Adipocyte (in vitro differentiated cells): ENCODE measurements at places on chromosomes 5 and 9.
A peak's percentile ranks its signal among the peaks of the same experiment; 100 is the strongest.

- peak; percentile 43 for DNase-seq
Observed at GRCh38 chr9:7058473-7058872, 300.7 kb downstream of the KDM4C start.

GRCh38 chr5:38420691-38421390, 135.6 kb downstream of the LIFR start:
- peak; percentile 85 for DNase-seq

DNA sequence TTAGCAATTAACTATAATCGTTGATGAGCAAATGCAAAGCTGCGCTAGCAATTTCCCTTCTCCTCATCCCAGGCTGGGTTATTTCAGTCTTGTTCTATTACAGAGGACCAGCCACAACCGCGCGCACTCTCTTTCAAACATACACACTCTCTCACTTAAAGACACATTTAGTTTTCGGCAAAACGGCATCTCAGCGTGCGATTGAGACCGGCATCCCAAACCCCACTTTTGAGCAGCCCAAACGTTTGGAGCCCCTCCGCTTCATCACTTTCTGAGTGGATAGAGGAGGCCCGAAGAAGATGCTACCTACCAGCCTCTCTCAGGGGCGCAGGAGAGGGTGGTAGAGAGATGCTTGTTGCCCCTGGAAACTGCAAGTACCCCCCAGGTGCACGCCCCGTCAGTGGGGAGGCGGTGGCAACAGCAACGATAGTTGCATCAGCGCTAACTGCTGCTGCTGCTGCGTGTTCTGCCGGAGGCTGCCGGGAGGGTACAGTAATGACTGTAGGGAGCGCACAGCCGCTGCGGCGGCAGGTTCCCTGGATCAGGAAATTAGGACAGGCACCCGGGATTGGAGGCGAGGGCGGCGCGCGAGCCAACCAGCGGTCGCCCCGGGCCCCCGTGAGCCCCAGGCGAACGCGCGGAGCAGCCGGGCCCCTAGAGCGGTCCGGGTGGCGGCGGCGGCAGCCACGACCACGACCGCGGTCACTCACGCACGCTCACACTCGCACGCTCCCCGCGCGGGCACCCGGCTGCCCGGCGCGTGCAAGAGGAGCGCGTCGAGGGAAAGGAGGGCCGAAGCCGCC, 467 bp upstream of the VLDLR start:
- peak; percentile 94 for DNase-seq

GRCh38 chr5:177232761-177233160, 70.8 kb downstream of the RAB24 start:
- DNase-seq = peak; percentile 41

DNA sequence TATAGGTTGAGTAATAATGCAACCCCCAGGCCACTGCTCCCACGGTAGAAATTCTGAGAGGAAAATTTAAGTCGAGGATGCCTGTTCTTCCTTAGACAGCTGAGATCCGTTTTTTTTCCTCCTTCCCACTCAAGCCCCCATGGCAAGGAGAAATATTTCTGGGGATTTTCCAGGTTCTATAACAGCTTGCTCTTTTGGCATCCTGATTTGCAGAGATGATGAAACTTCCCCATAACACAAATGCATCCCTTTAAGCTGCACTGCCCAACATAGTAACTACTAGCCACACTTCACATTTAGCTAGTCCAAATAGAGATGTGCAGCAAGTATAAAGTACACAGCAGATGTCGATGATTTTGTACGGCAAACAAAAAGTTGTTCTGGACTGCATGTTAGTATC, 32.5 kb upstream of the GNA14 start:
- DNase-seq = no peak

- DNase-seq = no peak
Observed at GRCh38 chr9:105510024-105510423, 47.9 kb upstream of the FKTN start.

- DNase-seq = no peak
Observed at GRCh38 chr5:71978216-71978615, 129.1 kb upstream of the MAP1B start.

GRCh38 chr5:32020271-32020670, 153.8 kb downstream of the GOLPH3 start:
- DNase-seq = no peak

GRCh38 chr5:56508249-56508648, 275.1 kb upstream of the ANKRD55 start:
- no peak for DNase-seq

- DNase-seq = peak; percentile 22
Observed at GRCh38 chr5:100667161-100667630, 132.0 kb downstream of the FAM174A start.

DNA sequence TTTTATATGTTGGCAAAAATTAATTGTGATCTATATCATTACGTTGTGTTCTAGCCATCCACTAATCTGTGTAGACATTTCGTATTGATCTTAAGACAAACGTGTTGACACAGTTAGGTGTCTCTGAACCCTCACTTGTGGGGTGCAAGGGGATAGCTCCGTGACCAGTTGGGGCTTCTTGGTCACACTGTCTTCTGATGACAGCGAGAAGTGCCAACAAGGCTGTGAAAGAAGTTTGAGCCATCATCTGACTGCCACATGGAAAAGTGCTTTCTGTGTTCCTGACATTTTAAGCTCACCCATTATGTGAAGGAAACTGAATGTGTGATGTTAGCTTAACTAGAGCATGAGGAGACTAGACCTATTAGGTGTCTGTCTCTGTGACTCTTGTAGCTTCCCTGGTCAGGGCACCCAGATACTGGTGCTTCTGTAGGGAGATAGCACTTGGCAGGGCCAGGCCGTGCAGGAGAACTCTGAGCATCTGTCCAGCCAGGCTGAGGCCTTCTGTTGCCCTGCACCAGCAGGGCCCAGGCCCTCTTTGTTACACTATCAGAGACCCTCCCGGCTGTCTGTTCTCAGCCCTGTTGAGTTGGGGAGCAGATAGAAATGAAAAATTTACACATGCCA, 52.8 kb upstream of the PHF2 start:
- DNase-seq = no peak

- DNase-seq = no peak
Observed at GRCh38 chr5:164392531-164392930, 887.1 kb downstream of the MAT2B start.

DNA sequence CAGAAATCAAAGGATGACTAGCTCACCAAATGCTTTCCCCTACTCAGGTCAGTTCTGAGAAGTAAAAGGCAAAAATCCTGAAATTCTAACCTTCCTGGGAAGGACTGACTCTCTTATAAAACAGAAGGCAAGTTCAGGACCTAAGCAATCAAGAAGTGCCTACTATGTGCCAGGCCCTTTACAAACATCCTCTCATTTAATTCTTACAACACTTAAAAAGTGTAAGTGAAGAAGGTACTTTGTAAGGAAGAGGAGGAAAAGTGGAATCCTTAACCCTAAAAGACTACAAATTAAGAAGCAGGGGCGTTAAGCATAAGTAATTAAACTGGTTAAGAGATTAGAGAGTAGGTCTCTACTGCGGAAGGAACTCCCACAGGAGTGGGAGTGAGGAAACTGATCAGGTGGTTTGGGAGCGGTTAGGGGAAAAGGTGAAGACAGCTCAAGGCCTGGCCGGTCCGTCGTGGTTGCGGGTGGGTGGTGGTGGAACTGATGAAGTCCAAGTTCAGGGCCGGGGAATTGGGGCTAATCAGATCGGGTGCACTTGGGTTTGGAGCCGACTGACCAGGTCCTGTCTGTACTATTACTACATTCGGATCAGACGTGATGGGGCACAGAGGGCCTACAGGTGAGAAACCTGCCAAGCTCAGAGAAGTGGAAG, 839 bp downstream of the MED27 start:
- DNase-seq = peak; percentile 37

DNA sequence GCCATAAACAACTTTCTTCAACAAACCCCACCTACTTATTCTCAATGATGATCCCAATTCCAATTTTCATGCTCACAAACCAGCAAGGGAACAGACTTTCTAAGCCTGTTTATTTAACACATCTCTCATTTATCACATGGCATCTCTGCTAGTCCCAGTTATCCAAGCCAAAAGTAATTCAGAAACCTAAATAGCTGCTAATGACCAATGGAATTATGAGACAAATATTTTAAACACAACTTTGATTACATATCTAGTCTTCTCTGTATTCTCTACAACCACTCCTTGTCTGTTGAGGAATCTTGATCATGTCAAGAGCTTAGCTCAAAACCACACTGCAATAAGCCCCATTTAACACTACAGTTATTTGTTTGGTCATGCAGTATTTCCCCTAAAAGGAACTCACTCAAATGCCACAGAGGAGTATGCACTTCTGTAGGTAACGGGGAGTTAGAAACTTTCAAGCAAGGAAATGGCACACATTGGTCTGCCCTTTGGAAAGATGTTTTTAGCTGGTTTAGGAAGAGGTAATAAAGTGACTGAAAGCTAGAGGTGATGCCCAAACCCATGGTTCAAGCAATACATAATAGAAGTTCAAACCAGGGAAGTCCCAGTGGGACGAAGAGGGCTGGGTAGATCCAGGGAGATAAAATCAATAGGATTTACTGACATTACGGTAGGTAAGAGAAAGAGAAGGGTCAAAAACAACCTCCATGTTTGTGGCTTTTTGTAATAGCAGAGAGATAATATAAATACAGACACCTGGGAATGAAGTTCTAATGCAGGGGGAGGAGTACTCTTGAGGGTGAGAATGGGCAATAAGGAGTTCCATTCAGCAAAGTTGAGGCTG, 42.1 kb upstream of the HTR4 start:
- no peak for DNase-seq

DNA sequence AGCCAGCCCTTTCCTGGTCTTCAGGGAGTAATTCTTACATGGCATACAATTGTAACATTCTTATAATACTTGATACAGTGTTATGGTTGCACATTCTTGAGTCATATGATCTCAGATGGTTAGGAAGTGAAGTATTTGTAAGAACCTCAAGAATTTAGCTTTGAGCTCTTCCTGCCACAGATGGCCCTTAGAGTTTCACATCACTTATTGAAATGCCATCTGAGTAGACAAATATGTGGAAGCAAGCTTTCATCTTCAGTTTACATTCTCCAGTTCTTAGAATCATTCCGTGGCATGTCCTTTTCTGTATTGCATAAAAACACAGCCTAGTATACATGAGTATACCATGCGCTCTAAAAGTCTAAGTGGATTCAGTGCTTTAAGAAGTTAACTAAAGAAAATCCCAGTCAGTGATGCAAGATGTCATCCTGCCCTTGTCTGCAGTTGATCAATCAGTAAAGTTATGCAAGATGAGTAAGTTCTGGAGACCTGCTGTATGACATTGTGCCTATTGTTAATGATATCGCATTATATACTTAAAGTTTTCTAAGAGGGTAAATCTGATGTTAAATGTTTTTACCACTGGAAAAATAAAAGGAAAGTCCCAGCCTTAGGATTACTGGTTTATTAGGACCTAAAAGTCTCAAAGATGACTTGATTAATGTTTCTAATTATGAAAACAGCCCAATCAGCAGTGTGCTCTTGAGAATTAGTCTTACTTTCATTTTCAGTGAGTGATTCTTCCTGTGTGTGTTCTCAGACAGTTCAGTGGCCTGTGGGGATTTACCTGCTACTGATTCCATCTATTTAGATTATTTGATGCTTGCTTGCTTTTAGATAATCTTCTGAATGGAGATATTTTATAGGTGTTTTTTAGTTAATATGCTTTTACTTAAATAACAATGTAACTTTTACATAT, 29.4 kb downstream of the RHOBTB3 start:
- peak; percentile 90 for DNase-seq

GRCh38 chr5:158947846-158948245, 151.9 kb downstream of the EBF1 start:
- DNase-seq = no peak

- DNase-seq = no peak
Observed at GRCh38 chr5:80618438-80618837, 36.0 kb upstream of the MSH3 start.

DNA sequence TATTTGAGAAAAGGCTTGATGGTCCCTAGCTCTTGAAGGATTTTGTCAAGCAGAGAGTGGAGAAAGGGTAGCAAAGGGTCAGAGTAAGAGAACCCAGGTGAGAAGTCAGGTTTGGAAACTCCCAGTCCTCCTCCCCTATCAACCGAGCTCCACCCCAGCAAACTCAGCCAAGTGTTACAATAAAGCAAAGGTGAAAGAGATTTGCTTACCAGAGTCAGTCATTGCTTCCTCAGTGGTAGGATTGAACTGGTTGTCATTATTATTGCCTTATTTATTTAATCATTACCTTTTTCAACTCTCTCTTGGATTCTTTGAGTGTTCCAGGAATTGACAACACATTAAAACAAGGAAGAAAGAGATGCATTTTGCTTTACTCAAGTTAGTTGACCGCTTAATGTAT, 80.5 kb downstream of the RFK start:
- DNase-seq = no peak

GRCh38 chr9:93089481-93089991, 6.5 kb upstream of the CARD19 start:
- DNase-seq = no peak

DNA sequence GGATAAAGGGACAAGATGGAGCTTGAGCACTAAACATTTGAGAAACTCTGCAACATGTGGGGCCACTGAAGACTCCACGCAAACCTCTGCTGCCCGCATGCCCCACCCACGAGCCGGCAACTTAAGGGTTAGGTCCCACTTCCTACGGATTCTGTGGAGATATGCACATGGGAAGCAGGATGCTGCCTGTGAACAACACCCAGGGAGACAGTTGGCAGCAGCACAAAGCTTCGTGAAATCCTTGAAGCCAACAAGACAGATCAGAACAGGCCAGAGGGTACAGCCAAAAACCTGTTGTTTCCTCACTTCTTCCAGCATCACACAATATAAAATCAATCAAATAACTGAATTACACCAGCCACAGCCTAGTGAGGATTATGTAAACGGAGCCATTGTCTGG, 270.4 kb downstream of the ENC1 start:
- DNase-seq = no peak

DNA sequence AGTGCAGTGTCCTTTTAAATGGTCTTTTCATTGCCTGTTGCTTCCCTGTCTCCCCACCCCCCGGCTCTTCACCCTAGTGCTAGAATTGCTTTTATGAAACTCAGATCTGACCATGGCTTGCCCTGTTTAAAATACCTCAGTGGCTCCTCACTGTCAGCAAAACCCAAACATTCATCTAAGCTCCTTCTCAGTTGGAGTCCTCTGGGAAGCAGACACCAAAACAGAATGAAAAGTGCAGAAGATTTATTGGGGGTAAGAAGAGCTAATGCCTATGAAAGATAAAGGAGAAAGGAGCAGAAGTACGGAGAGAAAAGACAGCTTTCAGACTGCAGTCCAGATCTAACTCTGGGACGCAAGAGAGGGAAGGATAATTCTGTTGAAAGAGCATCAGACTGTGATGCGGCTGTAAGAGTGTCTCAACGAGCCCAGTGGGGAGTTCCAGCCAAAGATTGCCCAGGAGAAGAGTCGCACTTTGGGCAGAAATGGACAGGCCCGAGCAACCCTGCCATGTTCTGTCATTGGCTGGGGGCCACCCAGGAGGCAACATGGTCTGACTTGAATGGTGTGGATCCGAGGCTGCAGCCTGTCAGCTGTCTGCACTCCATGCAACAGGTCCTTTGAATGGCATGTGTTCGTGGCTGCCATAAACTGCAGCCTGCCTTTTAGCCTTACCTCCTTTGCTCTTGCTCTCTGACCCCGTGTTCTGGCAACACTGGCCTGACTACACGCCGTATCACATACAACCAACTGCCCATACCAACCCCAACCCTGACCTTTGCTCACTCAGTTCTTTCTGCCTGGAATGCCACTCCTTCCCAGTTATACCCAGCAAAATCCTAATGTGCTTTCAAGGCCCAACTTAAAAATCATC, 55.9 kb downstream of the IRF1 start:
- no peak for DNase-seq
